ENCODE measurements at places on chromosomes 5 and 9.

GRCh38 chr5:160151017-160151416, 31.8 kb upstream of the PWWP2A start:
- DNase-seq: no peak

DNA sequence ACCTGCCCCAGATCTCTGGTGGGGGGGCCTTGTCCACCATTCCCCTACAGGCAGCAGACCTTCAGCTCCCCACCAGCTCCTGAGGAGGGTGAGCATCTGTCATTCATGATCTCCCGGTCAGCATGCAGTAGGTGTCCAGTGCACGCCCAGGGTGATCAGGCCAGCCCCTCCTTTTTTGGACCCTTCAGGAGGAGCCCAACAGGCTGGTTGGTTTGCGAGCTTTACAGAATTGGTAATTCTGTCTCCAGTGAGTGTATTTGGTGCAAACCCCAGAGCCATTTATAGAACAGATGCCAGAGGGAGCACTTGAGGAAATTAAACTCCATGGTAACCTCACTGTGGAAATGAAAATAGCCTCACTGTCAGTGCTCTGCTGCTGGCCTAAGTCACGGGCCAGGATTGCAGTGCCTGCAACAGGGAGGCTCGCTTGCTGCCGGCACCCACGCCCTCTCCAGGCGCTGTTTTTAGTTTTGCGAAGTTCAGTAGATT, 23.4 kb downstream of the WNK2 start:
- no peak for DNase-seq

- no peak for DNase-seq
Observed at GRCh38 chr5:59390989-59391388, 502.5 kb downstream of the PDE4D start.

GRCh38 chr9:16482764-16483163, 387.7 kb downstream of the BNC2 start:
- DNase-seq: no peak

DNA sequence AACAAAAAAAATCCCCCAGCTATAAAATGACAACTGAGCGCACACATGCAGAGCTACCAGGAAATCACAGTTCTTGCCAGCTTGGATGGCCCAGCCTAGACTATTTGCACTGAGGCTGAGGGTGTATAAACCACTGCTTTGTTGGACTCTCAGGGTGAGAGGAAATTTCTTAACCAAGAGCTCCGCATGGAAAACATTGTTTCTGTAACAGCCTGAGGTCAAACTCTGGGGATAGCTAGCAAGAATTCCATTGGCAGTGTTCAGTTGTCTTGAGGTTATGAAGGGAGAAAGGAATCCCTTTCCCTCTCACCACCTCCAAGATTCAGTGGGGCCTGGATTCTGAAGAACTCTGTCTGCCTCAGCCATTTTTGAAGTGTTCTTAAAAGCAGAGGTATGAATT, 360.0 kb downstream of the OSTF1 start:
- no peak for DNase-seq

GRCh38 chr9:18331808-18332209, 142.1 kb upstream of the ADAMTSL1 start:
- DNase-seq: no peak

DNA sequence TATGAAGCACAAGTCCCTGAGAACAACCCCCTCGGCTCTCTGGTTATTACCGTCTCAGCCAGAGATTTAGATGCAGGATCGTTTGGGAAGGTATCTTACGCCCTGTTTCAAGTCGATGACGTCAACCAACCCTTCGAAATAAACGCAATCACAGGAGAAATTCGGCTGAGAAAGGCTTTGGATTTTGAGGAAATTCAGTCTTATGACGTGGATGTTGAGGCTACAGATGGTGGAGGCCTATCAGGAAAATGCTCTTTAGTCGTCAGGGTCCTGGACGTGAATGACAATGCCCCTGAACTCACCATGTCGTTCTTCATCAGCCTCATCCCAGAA, 1.1 kb downstream of the PCDHB6 start:
- DNase-seq: no peak

GRCh38 chr9:31536471-31536870, 848.0 kb upstream of the ACO1 start:
- no peak for DNase-seq

GRCh38 chr9:118473521-118473920, 769.3 kb downstream of the TLR4 start:
- no peak for DNase-seq

DNA sequence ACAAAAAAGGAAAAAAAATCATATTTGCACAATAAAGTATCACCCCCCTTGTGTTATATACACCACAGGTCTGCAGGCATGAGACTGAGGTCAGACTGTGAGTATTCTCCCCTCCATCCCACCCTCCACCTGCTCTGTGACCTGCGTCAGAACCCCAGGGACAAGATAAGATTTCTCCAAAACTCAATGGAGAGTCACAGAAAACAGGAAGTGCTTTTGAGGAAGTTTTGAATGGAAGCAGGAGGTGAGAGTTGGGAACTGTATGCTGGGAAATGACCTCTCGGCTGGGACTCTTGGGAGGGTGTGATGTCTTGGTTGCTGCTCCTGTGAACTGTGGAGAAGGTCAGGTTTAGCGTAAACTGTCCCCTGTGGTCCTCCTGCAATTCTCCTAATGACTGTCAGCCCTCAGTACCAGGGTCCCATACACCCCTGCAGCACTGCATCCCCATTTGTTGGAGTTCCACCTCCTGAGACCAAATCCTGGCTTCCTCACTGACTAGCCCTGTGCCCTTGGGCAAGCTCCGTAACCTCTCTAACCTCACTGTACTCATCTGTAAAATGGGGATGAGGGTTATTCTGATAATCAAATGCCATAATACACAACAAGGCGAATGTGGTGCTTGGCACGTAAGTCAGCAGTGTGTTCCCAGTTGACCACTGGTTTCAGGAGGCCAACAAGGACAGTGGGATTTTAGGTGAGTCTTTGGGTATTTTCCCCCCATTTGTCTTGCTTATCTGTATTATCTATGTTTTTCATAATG, 6.9 kb upstream of the CTSL start:
- no peak for DNase-seq
